ENCODE measurements at places on chromosomes 12 and 14. TPM values are rescaled to one million over a fixed set of nuclear protein-coding genes. Genes with fewer than 3 reads are reported as not detected.

TSHR gene
- total RNA-seq = not detected

NGB gene
- not detected for total RNA-seq

PRH2 gene
- total RNA-seq = not detected

CLEC1B gene
- total RNA-seq = not detected

PUS7L gene
- 4.6 TPM for total RNA-seq

NELL2 gene
- 0.06 TPM for total RNA-seq

LRRIQ1 gene
- total RNA-seq = 1.0 TPM

IAPP gene
- not detected for total RNA-seq

RIPK3 gene
- not detected for total RNA-seq

ACOT6 gene
- not detected for total RNA-seq

FITM1 gene
- not detected for total RNA-seq

NEDD8 gene
- 438 TPM for total RNA-seq

PRB4 gene
- not detected for total RNA-seq

MYF5 gene
- total RNA-seq = not detected

MYO1A gene
- total RNA-seq = 0.33 TPM

CLEC7A gene
- not detected for total RNA-seq

PMEL gene
- 1.4 TPM for total RNA-seq

DENND5B gene
- total RNA-seq = 13.2 TPM

PLBD1 gene
- 6.3 TPM for total RNA-seq

RD3L gene
- total RNA-seq = not detected

GLT1D1 gene
- not detected for total RNA-seq

MNAT1 gene
- 43.7 TPM for total RNA-seq

TMEM30B gene
- total RNA-seq = 0.29 TPM

LHX5 gene
- total RNA-seq = 0.07 TPM

All from A549 treated with GW870086 at 1 μM for 4 hours (cell line).